Type B pancreatic cell (in vitro differentiated cells): ENCODE measurements at places on chromosomes 3 and 15. TPM values are rescaled to one million over a fixed set of nuclear protein-coding genes. Genes with fewer than 3 reads are reported as not detected.

GRCh38 chr15:36432161-36432560, 147.3 kb upstream of the CDIN1 start:
- no peaks in the 10 kb centered on the region for H3K27me3 ChIP-seq
- DNase-seq: no peak
- H3K36me3 ChIP-seq: no peaks in the 10 kb centered on the region

- H3K4me3 ChIP-seq: no peak overlapping the region
- DNase-seq: no peak
- H3K36me3 ChIP-seq: peaks cover 7% of the 10 kb centered on the region
- peaks cover 60% of the 10 kb centered on the region for H3K4me1 ChIP-seq
- H3K27ac ChIP-seq: no peak overlapping the region
- H3K27me3 ChIP-seq: no peaks in the 10 kb centered on the region
Observed at GRCh38 chr3:149579161-149579560, 78.7 kb downstream of the WWTR1 start.

GRCh38 chr15:81184188-81184587, 12.5 kb upstream of the IL16 start:
- peaks cover 11% of the 10 kb centered on the region for H3K4me1 ChIP-seq
- no peak for DNase-seq
- H3K27me3 ChIP-seq: peaks cover 51% of the 10 kb centered on the region
- no peak overlapping the region for H3K4me3 ChIP-seq
- H3K36me3 ChIP-seq: no peaks in the 10 kb centered on the region

GRCh38 chr3:113454057-113454456, 12.8 kb upstream of the CFAP44 start:
- no peaks in the 10 kb centered on the region for H3K27me3 ChIP-seq
- no peaks in the 10 kb centered on the region for H3K4me1 ChIP-seq
- no peak overlapping the region for H3K4me3 ChIP-seq
- H3K36me3 ChIP-seq: peaks cover 29% of the 10 kb centered on the region

- H3K4me3 ChIP-seq: no peak overlapping the region
- H3K27ac ChIP-seq: no peak overlapping the region
Observed at GRCh38 chr15:80523746-80524145, 119.6 kb downstream of the ARNT2 start.

DNA sequence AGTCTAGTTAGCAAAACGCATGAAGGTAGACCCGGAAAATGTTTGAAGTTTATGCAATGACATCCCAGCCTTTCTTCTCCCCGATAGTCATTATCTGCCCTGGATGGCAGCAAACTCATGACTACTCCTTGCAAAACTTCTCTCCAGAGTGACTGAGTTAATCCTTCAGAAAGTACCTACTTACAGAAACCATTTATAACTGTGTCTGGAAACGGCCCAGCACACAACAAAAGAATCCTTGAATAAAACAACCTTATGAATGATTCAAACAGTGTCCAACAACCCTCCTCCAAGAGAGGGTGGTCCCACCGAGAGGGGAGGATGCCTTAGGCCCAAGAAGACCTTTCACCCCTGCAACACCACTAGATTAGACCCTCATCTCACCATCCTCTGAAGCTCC, 14.2 kb downstream of the ST8SIA2 start:
- H3K27me3 ChIP-seq: no peaks in the 10 kb centered on the region
- no peak overlapping the region for H3K27ac ChIP-seq
- DNase-seq: no peak
- H3K4me3 ChIP-seq: no peak overlapping the region
- peaks cover 6% of the 10 kb centered on the region for H3K36me3 ChIP-seq
- H3K4me1 ChIP-seq: peaks cover 26% of the 10 kb centered on the region

DNA sequence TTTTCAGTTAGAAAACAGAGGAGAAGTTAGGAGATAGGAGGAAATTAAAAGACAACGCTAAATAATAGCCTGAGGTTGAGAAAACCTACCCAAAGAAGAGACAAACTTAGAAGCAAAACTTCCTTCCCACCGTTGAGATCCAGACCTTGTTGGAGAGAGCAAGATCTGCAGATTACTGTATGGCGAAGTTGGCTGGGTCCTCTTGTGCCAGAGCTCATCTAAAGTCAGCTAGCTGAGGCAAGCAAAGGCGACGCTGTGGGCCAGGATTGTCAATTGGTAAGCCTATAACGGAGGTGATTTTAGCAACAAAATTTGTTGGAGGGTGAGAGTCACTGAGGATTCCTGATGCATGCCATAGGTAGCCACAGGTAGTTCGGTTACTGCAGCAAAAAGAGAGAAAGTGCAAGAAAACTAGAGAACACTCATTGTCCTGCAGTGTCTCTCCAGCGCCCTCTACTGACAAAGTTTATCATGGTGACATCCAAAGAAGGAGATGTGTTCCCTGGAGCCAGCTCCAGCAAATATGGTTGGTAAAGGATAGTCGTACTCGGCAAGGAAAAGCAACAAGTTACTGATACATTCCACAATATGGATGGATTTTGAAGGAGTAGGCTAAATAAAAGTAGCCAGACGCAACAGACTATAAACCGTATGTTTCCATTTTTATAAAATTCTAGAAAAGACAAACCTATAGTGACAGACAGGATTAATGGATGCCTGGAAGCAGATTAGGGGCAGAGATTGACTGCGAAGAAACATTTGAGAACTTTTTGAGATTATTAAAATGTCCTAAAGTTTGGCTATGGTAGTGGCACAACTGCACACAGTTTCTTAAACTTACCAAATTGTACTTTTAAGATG, 9.8 kb upstream of the OR5K4 start:
- H3K4me3 ChIP-seq: no peak overlapping the region
- peaks cover 28% of the 10 kb centered on the region for H3K27me3 ChIP-seq
- no peak for DNase-seq
- no peaks in the 10 kb centered on the region for H3K36me3 ChIP-seq
- H3K27ac ChIP-seq: no peak overlapping the region

DNA sequence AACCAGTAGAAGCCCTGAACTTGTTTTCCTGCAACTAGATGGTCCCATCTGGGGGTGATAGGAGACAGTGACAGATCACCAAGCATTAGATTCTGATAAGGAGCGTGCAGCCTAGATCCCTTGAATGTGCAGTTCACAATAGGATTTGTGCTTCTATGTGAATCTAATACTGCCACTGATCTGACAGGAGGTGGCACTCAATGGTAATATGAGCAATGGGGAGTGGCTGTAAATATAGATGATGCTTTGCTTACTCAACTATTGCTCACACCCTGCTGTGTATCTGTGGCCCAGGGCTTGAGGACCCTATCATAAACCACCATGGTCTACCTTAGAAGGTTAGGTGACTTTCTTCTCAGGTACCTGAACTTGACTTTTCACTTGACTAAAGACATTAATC, 417.1 kb upstream of the ARHGEF26 start:
- DNase-seq: no peak
- no peaks in the 10 kb centered on the region for H3K27me3 ChIP-seq
- H3K36me3 ChIP-seq: no peaks in the 10 kb centered on the region
- H3K27ac ChIP-seq: no peak overlapping the region

- H3K4me3 ChIP-seq: no peak overlapping the region
- no peak overlapping the region for H3K27ac ChIP-seq
- no peaks in the 10 kb centered on the region for H3K36me3 ChIP-seq
- no peak for DNase-seq
- H3K4me1 ChIP-seq: peaks cover 1% of the 10 kb centered on the region
Observed at GRCh38 chr3:134646086-134646485, 4.7 kb downstream of the KY start.

GRCh38 chr3:22691407-22691806, 511.7 kb upstream of the UBE2E2 start:
- H3K36me3 ChIP-seq: no peaks in the 10 kb centered on the region
- H3K27me3 ChIP-seq: no peaks in the 10 kb centered on the region
- no peak overlapping the region for H3K4me3 ChIP-seq
- DNase-seq: no peak
- peaks cover 9% of the 10 kb centered on the region for H3K4me1 ChIP-seq

DNA sequence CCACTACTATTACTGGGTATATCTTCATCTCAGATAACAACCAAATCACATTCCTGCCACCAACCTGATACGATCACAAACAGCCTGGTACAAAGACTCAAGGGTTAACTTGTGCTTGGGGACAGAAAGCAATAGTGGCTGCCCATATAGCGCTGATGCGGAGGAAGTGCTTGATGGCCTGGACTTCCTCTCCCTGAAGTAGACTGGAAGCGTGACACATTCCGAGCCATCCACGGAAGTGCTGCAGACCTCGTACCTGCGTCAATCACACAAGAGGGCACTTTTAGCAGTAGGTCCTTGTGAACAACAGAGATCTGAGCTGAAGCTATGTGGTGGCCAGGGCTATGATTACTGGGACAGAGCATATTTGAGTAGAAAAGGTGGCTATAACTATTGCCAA, 17.3 kb upstream of the C3orf62 start:
- H3K4me1 ChIP-seq: no peaks in the 10 kb centered on the region
- H3K27me3 ChIP-seq: no peaks in the 10 kb centered on the region
- H3K36me3 ChIP-seq: peaks cover 17% of the 10 kb centered on the region
- DNase-seq: no peak

GRCh38 chr3:139729300-139729699, 51.5 kb upstream of the NMNAT3 start:
- H3K4me1 ChIP-seq: no peaks in the 10 kb centered on the region
- no peaks in the 10 kb centered on the region for H3K36me3 ChIP-seq
- peaks cover 16% of the 10 kb centered on the region for H3K27me3 ChIP-seq

GRCh38 chr3:108414007-108414406, 96.4 kb downstream of the MYH15 start:
- H3K27me3 ChIP-seq: no peaks in the 10 kb centered on the region
- no peak overlapping the region for H3K4me3 ChIP-seq
- peaks cover 3% of the 10 kb centered on the region for H3K36me3 ChIP-seq
- H3K4me1 ChIP-seq: peaks cover 17% of the 10 kb centered on the region

DNA sequence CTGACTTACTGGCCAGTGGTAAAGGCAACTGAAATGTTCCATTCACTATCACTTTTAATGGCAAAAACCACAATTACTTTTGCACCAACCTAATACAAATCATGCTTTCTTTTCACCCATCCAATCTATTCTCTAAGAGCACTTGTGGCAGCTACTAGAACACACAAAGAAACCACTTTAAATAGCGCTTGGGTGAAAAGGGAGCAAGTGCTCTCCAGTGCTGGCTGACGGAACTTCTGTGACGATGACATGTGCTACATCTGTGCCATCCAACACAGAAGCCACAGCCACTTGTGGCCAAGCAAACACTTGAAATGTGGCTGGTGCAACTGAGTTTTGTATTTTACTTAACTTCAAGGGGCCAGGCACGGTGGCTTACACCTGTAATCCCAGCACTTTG, 18.9 kb downstream of the SH3BP5 start:
- H3K36me3 ChIP-seq: peaks cover 3% of the 10 kb centered on the region
- no peak for DNase-seq
- peaks cover 46% of the 10 kb centered on the region for H3K4me1 ChIP-seq
- H3K27me3 ChIP-seq: no peaks in the 10 kb centered on the region
- H3K4me3 ChIP-seq: no peak overlapping the region
- no peak overlapping the region for H3K27ac ChIP-seq

- no peak overlapping the region for H3K27ac ChIP-seq
- no peaks in the 10 kb centered on the region for H3K36me3 ChIP-seq
- no peak for DNase-seq
Observed at GRCh38 chr3:5437783-5438323, 250.3 kb downstream of the EDEM1 start.

DNA sequence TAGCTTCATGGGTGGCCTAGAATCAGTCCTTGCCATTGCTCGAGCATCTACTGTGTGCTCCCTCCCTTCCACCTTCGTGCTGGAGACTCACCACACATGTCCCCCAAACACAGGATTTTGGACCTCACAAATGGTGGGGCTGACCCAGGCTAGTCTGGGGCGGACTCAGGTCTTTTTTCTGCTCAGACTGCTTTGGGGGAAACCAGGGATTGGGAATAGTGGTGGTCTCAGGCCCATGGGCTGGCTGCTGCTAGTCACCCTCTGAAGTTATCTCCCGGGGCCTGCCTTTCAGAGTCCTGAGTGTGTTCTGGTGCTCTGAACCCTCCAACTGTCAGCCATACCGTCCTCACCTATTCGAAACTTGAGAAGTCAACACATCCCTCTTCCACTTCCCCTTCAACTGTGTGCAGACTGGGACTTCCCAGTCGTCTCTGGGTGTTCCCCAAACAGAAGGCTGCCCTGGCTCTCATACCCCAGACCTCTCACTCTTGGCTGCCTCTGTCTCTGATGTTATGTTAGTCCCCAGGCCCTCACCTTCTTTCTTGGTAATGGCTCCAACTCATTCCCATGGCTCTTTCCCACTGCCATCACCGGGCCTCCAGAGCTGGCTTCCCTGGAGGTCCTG, 46.0 kb downstream of the PPCDC start:
- H3K27me3 ChIP-seq: no peaks in the 10 kb centered on the region
- peak; percentile 31 for DNase-seq
- peaks cover 20% of the 10 kb centered on the region for H3K4me1 ChIP-seq
- peaks cover 3% of the 10 kb centered on the region for H3K36me3 ChIP-seq
- H3K27ac ChIP-seq: no peak overlapping the region
- H3K4me3 ChIP-seq: no peak overlapping the region

GRCh38 chr3:71542521-71543370, 40.8 kb downstream of the FOXP1 start:
- peaks cover 35% of the 10 kb centered on the region for H3K4me1 ChIP-seq
- H3K4me3 ChIP-seq: peak overlapping the region; percentile 35
- H3K27ac ChIP-seq: no peak overlapping the region

DNA sequence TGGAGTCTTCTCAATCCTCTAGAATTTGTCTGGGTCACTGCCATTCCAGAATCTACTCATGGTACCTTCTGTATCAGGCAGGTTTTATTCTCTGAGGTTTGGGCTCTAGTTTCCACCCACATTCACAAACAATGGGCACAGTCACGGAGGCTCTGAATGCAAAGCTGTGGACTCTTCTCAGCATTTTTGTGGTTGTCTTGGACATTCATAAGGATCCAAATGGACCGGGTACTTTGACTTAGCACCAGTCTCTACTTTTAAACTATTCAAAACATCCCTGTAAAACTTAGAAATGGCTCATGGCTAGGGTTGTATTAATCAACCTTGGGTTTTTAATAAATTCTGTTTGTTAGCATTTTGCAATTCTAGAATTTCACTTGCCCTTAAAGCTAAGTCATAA, 277.9 kb upstream of the THBS1 start:
- no peak for DNase-seq
- no peak overlapping the region for H3K4me3 ChIP-seq
- H3K36me3 ChIP-seq: no peaks in the 10 kb centered on the region
- H3K27ac ChIP-seq: no peak overlapping the region

DNA sequence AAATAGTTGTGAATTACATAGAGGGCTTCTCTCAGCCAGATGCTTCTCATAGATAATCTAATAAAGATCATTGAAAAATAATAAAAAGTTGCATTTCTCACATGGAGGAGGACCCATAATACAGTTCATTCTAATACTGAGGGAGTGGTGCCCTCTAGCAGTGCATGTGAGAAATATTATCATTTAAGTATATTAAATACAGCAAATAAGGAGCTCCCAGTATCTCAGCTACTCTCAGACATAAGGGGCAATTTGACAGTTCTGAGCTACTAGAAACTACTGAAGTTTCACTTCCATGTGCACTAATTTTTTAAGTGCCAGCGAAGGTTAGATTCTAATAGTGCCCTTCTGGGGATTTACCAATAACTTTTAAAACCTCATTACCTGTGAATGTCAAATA, 188.3 kb downstream of the IL5RA start:
- no peaks in the 10 kb centered on the region for H3K27me3 ChIP-seq
- DNase-seq: no peak
- H3K36me3 ChIP-seq: no peaks in the 10 kb centered on the region
- H3K4me3 ChIP-seq: no peak overlapping the region
- H3K27ac ChIP-seq: no peak overlapping the region

The ECE2 gene
- not detected in 2 replicates for total RNA-seq

The PLXND1 gene
- total RNA-seq: 56.9 and 71.0 TPM in 2 replicates

The CADPS gene
- 21.6 and 26.8 TPM in 2 replicates for total RNA-seq

The SMCO1 gene
- total RNA-seq: not detected in 2 replicates

The TBC1D23 gene
- 39.6 and 45.2 TPM in 2 replicates for total RNA-seq

The STXBP5L gene
- total RNA-seq: 3.6 and 5.2 TPM in 2 replicates

The GOLGA6A gene
- not detected in 2 replicates for total RNA-seq

The SERPINI2 gene
- 0.70 TPM in 1 of 2 replicates, not detected in the other for total RNA-seq

The ACOX2 gene
- total RNA-seq: 5.6 and 6.9 TPM in 2 replicates

The SLC51A gene
- total RNA-seq: 3.7 and 4.7 TPM in 2 replicates
